Left hindlimb (tissue), 1 donor: ENCODE measurements at places on chromosomes 7 and 10.

DNA sequence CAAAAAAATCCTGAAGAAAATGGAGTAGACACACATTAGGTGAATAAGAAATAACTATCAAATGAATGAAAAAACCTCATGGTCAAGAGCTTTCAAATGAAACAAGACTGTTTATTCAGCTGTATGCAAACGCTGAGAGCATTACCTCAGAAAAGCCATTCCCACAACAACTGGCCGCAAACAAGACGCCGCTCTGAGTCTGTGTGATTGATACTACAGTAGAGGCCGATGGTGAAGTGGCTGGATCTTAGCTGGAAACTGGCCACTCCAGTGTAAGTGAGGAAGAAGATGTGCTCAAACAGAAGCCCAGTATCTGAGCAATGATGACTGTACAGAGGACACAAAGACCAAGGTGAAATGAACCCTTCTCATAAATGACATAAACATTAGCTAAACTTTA is 252.4 kb upstream of the GHITM start:
- no peak for DNase-seq

DNA sequence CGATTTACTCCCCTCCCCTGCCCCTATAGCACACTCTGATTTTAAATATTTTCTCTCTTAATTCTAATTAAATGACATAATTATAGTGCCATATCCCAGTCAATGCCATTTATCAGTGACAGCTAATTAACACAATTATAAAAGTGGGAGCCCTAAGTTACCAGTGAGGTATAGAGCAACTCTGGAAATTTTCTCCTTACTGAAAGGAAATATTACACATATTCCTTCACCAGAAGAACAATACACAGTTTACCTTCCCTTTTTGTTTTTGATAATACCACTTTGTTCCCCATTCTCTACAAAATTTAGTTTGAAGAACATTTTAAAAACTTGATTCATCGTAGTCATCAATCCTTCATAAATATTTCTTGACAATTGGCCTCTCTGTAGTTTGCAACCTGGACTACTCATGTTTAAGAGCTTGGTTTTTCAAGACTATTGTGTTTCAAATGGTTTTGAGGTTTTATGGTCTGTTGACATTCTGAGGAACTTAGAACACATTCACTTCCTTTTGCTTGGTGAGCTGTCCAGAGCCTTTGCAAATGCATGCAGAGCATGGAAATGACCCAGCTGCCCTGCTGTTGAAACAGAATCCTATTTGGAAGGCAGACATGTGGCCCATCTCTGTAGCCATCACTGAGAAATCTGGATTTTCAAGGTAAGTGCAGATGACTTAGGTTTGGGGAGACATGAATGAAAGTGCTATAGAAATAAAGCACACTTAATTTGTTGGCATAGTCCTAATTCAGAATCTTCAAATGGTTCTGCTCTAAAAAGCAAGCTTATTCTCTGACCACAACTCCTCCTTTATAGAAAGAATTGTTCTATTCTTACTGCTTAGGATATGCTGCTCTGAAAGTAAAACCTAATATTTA is at the start of gene GPR141:
Gene GPR141 (plus strand): TSS at position 521 of the 875 bp plus-strand sequence. CDS start 56,628 bp downstream, outside the sequence.
- no peak for DNase-seq

DNA sequence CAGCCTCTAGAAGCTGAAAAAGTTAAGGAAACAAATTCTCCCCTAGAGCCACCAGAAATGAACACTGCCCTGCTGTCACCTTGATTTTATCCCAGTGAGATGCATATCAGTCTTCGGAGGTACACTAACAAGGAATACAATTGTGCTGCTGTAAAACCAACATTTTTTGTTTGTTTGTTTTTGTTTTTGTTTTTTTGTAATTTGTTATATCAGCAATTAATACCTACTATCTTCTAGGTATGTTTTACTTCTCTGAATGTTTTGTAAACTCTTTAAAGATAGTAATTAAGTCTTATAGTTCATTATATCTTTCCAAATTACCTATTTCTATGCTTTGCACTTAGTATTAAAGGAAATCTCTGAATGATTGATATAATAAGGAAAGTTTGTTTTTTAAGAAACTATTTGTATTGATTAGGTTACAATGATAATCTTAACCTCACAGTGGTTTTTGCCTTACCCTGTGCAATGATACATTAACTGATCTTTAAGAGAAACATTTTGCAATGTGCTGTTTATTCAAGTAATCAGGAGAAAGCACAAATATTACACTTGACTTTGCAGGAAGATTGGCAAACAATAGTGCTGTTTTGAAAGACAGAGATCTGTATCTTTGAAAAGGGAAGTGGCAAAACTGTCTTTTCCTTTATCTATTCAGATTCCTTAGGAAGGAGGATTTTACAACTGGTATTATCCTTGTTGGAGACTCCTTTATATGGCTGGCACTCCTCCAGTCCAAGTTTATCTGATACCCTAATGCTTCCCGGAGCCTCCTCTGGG is 11.3 kb upstream of the HGF start:
- no peak for DNase-seq

- DNase-seq: no peak
Observed at GRCh38 chr7:114786455-114786854, 135.4 kb upstream of the MDFIC start.

- DNase-seq: no peak
Observed at GRCh38 chr7:152574892-152575548, 100.9 kb downstream of the XRCC2 start.

DNA sequence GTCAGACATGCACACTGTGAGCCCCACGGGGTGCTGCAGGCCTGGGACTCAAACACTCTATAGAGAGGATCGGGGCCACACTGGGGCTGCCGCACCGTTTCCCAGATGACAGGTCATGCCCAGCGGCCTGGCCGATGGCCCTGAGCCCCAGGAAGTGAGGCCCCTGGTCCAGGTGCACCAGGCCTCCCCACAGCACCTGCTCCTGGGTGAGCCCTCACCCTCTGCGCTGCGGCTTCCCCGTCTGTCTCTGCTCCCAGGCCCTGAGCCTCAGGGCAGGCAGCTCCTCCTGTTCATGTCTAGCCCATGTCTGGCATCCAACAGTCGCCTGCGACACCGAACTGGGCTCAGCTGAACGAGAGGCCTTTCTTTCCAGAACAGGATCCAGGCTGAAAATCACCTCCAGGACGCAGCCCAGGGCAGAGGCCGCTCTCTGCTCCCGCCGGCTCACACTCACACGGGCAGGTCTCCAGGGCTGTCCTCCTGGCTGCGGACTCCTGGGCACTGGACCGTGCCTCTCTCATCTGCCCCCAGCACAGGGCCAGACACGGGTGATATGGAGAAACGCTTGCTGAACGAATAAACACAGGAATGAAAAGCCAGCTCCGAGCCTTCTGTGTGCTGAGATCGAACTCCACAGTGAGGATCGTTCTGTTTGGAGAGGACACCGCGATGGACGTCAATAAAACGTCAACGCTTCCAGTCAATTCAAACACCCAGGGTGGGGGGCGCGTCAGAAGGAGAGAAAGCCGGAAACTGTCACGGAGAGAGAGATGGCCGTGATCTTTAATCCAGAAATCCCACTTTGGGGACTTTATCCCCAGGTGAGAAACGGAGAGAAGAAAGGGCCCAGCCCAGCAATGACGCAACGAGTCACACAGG is 202.4 kb downstream of the ELFN1 start:
- DNase-seq: no peak

DNA sequence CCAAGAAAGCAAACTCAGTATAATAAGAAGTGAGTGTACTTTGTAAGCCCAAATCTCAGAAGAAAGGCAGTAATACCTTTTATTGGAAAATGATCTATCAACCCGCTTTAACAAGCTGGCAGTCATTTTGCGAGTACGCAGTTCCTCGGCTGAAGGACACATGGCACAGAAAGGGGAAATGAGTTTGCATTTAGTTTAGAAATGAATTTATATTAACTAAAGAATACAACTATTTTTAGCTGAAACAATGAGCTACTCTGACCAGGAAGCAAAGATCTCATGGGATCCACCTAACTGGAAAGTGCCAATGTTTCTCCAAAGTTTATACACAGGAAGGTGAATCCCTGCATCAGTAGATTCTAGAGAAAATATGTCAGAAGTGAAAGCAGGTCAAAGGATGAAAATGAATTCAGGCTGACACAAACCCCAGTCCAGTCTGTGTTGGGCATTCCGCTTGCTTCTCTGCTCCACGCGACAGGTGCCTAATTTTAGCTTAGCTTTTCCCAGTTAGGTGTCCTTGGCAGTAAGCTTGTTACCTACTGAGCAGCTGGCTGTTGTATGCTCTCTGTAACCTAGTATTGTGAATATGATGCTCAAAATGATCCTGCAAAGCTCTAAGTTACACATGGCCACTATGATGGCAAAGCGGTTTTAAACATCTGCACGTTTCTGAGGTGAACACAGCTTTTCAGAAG is 112.8 kb downstream of the LARP4B start:
- DNase-seq: no peak

DNA sequence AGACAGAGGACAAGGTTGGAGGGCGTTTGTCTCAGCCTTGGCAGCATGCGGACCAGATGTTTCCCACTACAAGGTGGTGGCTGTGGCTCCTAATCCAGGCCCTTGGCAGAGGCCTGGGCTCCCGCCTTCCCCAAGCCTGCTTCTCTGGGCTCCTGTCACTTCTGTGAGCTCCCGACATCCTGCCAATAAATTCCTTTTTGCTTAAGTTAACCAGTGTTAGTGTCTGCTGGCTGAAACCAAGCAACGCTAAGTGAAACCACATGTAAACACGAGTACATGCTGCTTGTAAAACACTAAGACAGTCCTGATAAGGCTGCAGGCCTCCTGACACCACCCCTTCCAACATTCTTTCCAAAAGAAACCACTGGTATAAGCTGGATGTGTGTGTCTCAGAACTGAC is 263.6 kb upstream of the ZMIZ1 start:
- DNase-seq: peak; percentile 89

DNA sequence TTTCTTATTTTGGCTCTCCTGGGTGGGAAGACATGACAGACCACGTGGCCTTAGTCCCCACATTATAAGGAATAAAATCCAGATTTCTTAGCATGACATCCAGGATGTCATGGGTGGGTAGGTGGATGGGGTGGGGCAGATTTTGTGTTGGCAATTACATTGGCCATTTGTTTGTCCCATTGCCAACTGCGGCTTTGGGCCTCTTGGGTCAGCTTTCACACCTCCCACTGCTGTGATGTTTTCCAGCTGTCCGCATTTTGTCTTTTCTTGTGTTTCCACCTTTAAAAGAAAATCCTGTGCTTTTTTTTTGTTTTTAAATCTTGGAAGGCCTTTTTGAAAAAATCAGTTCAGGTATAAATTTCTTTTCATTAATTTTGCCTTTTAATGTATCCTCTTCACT is 237.0 kb downstream of the SDK1 start:
- DNase-seq: no peak

DNA sequence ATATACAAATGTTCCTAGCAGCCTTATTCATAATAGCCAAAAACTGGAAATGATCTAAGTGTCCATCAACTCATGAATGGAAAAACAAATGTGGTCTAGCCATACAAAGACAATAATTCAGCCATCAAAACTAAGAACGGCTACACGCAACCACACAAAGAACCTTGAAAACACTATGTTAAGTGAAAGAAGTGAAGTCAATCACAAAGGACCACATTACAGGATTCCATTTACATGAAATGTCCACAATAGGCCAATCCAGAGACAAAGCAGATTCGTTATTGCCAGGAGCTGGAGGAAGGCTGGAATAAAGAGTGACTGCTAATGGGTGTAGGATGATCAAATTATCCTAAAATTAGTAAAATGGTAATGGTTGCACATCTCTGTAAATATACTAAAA is 21.1 kb downstream of the MKRN1 start:
- no peak for DNase-seq

DNA sequence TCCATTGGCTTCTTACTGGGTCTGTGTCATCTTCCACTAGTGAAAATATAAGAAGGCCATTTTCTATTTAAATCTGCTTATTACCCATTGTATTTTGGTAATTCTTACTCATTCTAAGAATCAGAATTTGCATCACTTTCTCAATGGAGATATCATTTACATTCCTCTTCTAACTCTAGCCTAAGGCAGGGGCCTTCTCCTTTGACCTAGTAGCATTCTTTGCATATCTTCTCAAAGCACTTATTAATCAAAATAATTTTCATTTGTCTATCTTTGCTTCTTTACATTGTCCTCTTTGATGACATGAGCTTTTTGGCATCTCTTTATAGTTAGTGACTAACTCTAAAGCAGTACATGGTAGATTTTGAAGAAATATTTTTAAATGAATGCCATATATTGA is 400.9 kb upstream of the SEMA3D start:
- no peak for DNase-seq

DNA sequence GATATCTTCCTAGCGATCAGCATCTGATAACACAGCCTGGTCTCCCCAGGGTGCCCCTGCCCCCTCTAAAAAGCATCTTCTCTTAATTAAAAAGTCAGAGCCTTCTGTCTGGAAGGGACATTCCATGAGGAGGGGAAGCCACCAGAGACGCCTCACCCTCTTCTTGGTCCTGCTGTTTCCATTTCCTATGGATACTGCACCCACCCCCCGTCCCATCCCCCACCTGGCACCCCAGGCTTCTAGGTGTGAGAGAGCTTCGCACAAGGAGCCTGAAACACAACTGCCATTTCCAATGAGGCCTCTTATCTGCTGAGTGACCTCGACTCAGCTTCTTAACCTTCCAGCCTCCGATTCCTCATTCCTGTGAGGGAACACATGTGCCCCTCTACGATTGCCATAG is 51.4 kb downstream of the COL13A1 start:
- no peak for DNase-seq

- no peak for DNase-seq
Observed at GRCh38 chr7:2843191-2843685, 870 bp downstream of the GNA12 start.

DNA sequence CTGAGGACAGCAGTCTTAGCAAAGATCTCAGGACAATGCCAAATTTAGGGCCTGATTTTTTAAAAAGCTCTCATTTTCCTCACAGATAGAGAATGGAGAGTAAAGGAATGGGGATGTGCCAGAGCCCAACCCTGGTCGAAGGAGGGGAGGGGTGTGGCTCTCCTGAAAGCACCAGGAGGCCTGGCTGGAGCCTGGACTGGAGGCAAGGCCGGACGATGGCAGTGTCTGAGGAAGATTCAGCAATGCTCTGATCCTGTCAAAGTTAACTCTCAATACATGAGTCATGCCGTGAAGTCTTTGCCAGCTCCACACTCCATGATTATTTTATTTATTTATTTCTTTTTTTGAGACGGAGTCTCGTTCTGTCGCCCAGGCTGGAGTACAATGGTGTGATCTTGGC is 108.3 kb downstream of the UPF2 start:
- no peak for DNase-seq

- DNase-seq: no peak
Observed at GRCh38 chr7:74143383-74143782, 30.8 kb upstream of the EIF4H start.

DNA sequence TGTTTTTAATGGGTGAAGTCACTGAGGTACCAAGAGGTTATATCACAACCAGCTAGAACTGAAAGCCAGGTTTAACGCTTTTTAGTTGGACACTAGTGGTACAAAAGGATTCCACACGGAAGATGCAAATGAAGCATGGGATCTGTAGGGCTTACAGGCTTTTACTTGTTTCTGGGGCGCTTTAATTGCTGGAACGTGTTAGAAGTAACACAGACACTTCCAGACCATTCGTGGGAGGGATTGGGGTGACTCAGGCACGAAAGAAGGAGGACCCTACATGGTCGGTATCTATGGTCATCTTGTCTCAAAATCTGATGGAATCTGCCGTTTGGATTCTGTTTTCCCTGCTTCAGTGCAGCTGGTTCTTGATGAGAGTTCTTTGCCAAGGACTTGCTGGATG is 1.0 kb downstream of the YKT6 start:
- DNase-seq: no peak
